ENCODE measurements at places on chromosomes 13 and 19.

- DNase-seq, result no peak
Observed at GRCh38 chr13:113145496-113145895, 13.0 kb upstream of the PROZ start.

DNA sequence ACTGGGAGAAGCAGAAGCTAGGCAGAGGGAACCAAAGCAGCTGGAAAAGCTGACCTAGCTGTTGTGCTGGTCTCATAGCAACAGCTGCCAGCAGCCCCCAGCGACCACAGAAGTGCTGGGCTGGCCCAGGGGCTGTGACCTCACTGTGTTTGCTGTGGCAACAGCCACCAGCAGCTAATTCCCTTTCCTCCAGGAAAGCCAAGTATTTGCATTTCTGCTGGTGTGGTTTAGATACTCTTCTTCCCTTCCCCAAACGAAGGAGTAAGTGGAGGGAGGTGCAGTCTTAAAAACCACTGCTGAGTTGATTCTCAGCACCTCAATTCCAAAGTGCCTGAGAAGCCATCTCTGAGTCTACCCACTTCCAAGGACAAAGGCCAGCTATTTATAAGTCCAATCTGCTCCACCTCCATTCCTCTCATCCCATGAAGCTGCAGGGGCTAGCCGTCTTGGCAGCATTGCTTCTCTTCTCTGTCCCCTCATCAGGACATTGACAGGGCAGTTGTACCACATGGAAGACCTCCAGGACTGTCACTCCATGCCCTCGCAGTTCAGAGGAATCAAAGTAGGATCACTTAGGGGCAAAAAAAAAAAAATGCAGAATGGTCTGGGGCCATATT, 11.5 kb upstream of the CCDC97 start:
- DNase-seq, result peak; percentile 16

GRCh38 chr13:27617881-27618321, 2.4 kb downstream of the LNX2 start:
- no peak for DNase-seq

DNA sequence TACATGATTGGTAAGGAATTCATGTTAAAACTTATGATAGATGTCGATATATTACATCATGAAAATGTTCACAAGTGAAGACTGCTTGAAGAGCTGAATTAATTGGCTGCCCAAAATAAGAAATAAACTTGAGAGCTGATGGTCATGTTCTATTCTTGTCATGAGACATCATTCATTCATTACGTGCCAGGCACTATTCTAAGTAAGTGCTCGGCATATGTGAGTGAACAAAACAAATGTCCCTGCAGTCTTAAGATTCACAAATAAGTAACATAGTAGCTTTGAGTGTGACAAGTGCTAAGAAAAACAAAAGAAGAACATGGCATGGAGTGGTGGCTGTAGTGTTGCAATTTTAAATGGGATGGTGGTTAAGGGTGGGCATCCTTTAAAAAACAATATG, 329.3 kb downstream of the SUCLA2 start:
- no peak for DNase-seq

GRCh38 chr19:8355631-8356402, 8.1 kb upstream of the ANGPTL4 start:
- peak; percentile 75 for DNase-seq

- DNase-seq, result no peak
Observed at GRCh38 chr13:111353508-111353907, 33.1 kb downstream of the TEX29 start.

DNA sequence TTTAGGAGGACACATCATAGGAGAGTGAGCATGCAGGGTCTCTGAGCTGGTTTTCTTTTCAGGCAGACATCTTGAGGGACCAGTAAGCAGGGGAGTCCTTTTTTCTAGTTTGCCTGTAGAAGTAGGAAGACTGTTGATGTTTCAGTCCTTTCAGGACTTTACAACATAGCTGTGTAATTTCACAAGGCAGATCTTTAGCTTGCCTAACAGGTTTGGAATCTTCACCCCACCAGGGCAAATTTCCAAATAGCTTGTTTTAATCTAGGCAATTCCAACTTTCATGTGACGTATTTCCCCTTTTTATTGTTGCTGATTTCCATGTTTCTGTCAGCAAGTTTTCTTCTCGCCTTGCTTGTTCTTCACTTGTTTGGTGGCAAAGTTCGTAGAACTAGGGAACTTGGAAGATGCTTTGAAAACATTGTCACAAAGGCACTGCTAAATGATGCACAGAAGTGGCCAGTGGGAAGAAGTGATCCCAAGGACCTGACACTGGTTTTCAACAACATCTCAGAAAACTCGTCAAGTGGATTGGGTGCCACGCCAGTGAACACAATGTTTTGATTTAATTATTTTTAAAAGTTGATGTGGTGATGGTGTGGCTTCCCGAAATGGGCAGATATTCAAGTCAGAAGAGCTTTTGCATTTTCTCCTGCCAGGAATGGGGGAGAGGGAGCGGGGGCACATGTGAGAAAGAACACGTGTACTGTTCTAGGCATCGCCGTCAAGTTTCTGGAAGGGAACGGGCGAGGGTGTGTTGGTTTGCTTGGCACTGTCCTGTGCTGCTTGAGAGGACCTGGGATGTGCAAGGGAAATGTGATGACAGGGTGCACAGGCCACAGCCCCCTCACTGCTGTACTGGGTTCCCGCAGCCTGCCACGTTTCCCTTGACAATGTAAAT, 418.6 kb downstream of the OXGR1 start:
- no peak for DNase-seq

DNA sequence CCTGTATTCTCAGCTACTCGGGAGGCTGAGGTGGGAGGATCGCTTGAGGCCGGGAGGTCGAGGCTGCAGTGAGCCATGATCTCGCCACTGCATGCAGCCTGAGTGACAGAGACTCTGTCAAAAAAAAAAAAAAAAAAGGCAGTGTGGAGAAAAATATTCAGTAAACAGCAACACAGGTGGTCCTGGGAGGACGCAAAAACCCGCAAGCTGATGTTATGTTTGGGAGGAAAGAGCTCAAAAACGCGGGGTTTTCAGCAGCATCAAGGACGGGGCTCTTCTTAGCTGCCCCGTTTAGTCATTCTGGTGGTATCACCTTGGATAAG, 599 bp upstream of the ZNF784 start:
- no peak for DNase-seq

DNA sequence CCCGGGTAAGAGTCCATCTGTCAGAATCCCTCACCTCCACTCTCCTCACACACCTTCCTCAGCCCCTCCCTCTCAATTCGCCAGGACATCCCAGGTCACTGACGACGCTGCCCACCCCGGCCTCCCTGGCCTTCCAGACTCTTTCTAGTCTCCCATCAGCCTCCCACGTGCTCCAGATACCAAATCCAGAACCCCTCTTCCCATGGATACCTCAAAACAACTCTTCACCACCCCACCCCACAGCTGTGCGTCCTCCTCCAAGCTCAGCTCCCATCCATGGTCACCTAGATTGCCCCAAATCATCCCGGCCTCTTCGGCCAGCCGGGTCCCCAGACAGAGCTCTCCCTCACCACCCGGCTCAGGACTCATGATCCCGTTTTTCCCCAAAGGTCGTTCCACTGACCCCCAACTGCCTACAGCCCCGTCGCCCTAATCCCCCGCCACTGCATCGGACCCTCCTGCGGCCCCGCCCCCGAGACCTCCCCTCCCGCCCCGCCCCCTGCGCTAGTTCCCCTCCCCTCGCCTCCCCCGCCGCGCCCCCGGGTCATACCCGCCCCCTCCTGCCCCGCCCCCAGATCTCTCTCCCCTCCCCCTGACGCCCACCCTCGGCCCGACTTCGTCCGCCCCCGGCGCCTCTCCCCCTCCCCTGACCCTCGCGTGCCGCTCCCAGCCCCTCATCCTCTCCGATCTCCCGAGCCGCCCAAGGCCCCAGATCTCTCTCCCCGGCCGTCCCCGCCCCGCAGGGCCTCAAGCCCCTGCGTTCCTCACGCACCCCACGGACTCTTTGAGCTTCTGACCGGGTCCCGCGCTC, 546 bp downstream of the UBXN6 start:
- no peak for DNase-seq

GRCh38 chr13:103276775-103277498, 210.7 kb upstream of the SLC10A2 start:
- no peak for DNase-seq

DNA sequence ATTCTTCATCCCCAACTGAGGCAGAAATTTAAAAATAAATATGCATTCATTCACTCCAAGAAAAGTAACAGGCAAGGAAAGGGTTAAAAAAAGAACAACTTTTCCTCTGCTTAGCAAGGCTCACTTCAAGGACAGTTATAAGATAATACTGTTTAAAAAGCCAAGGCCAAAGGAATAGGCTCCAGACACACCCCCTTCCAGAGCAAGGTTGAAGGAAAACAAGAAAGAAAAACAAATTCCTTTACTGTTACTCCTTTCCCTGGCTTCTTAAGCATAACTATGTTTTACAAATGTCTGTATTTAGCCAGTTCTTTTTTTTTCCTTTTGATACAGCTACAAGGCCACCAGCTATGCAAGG, 8.5 kb downstream of the SIGLEC11 start:
- no peak for DNase-seq

DNA sequence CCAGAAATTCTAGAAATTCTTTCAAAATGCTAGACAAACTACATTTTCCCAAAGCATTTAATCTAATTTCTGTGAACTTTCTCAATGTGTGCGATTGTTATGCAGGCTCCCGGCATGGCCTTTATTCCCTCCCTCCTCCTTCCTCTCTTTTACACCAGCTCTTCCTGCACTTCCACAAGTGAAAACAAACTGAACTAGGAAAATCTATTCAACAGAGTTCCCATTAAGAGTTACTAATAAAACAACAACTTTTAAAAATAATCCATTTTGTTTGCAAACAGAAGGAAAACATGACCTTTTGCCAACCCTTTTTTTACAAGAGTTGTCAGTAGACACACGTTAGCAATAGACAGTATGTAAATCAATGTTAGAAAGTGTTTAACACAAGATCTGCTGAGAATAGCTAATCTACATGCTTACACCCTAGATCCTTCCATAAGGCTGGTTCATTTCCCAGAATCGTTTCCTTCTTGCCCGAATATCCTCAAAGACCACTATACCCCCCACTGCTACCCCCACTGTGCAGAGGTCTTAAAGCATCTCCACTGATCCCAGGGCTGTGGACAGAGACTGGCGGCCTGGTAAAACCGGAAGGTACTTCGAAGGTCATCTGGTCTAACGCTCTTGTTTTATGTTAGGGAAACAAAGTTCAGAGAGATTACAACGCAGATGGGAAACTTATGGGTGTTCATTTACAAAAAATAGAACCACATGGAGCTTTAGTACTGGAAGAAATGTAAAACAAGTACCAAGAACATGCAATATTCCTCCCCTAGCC, 98.0 kb downstream of the FOXO1 start:
- DNase-seq, result no peak

DNA sequence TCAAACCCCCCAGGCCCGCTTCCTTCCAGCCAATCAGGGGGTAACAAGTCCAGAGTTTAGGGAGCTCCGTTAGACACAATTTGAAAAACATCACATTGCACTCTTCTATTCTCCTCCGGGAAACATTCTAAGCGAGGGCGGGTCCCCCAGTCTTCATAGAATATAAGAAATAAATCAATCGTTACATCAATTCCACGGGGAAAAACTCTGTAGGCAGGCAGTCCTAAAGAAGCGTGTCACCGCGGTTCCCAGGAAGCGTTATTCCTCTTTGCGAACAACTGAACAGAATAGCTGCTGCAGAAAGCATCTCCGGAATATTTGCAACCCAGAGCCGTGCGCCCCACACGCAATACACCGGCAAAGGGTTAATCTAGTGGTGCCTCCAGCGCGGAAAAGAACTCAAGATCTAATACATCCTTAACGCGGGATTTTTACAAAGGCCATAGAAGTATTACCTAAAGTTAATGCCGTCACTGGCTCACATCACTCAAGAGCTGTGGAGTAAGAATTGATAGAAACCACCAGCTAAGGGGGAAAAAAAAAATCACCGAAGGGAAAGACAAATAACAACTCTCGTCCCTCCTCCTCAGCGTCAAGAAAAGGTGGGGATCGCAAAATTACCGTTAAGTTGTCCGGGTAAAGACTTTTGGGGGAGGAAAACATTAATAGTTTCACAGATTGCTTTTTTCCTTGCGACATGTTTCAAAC, 65.1 kb downstream of the KCNRG start:
- DNase-seq, result no peak

DNA sequence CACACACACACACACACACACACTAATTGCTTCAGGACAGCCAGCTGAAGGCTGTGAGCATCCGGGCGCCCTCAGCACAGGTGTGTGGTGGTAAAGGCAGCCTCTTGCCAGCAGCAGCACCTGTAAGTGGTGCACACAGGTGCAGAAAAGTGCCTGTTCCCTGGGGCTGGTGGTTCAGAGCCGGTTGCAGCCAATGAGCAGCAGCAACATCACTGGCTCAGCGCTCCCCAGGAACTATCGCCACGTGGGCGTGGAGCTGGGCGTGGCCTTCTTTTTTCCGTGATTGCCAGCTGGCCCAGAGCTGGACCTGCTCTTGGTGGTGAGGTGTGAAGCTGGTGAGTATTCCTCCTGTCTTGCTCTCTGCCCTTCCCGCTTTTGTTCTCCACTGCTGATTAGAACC, at the start of gene NLRP5:
NLRP5 (plus strand) TSS at position 289 of the 400 bp plus-strand sequence.
- no peak for DNase-seq

GRCh38 chr13:97027162-97027554, 32.9 kb upstream of the OXGR1 start:
- DNase-seq, result no peak

DNA sequence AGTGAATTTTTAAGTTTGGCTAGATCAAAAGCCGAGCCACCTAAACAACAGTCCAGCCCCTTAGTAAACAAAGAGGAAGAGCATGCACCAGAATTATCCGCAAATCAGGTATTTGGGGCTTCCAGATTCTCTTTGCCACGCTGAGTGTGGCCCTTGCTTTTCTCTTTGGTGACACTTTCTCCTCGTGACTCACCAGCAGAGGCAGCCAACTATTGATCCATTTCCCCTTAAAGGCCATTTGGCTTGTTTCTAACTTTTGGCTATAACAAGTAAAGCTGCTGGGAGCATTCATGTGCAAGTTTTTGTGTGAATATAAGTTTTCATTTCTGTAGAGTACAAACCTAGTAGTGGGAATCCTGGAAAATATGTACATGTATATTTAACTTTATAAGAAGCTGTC, 17.6 kb upstream of the WDR88 start:
- DNase-seq, result no peak

- DNase-seq, result no peak
Observed at GRCh38 chr13:26029581-26030136, 22.2 kb downstream of the SHISA2 start.

GRCh38 chr13:87671031-87671752, at the start of gene SLITRK5:
Gene SLITRK5, plus strand, starts transcription at chr13:87671371. Its CDS starts 4,018 bp downstream, at chr13:87675389.
- DNase-seq, result peak; percentile 61

DNA sequence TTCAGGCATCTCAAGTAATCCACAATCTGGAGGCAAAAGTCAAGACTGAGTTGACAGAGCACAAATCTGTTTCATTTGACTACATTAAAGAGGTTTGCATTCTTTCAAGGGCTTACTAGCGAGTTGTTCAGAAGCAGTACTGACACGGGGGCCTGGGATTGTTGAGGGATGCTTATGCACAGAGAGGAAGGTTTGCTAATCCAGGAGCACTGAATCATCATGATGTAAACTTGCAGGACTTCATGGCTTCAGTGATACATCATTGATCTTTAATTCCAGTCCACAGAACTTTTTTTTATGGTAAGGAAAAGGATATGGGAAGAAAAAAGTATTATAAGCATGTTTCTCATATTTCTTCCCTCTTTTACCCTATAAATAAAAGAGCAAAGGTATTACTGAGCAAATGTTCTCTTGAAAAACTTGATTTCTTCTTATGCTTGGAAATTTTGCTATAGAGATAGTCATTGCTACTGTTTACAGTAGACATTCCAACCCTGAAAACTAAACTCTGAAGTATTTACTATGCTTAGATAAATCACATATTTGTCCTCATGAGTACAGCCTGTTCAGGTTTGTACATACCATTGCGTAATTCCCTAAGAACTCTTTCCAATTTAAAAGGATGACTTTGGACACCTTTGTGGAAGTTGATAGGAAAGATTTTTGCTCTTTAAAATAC, 65.8 kb upstream of the KPNA3 start:
- peak; percentile 36 for DNase-seq

GRCh38 chr13:59345311-59345710, 818.4 kb downstream of the DIAPH3 start:
- no peak for DNase-seq
